ENCODE measurements at places on chromosomes 2 and 18.

GRCh38 chr2:145596416-145596815 is 1076.5 kb upstream of the ZEB2 start:
- no peak for DNase-seq

DNA sequence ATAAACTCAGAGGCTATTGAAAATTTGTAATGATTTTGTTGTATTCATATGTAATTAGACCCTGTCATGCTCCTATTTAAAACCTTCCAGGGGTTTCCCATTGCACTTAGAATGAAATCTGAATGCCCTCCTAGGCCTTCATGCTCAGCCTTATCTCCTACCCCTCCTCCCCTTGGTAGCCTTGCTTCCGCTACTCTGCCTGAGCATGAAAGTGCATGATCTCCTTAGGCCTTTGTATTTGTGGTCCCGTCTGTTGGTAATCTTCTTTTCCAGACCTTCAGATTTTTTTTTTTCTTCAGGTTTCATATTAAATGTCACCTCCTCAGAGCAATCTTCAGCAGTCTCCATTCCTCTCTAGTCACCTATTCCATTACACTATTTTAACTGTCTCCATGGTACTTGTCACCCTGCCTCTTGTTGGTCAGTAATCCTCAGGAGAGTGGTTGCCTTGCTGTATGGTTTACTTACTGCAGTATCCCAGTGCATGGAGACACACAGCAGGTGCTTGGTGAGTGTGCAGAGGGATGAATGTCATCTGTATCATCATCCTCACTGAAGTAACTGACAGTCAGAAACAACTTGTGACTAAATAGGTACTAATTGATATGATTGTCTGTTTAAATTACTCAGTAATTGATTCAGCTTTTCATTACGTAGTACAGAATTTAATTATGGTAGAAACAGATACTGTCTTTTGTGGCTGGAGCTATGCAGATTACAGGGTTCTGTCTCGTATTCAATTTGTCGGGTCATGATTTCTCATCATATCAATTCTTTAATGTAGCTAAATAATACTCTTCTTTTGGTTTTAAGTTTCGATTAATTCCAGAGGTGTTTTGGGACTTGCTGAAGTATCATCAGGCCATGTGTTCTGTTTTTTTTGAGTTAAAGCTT is 63.9 kb downstream of the PHLPP1 start:
- DNase-seq = peak; percentile 22

- no peak for DNase-seq
These were observed 39.4 kb downstream of the COBLL1 start for GRCh38 chr2:164802095-164802707.

GRCh38 chr2:14633461-14634181 is 1.1 kb downstream of the LRATD1 start:
- DNase-seq = peak; percentile 68

DNA sequence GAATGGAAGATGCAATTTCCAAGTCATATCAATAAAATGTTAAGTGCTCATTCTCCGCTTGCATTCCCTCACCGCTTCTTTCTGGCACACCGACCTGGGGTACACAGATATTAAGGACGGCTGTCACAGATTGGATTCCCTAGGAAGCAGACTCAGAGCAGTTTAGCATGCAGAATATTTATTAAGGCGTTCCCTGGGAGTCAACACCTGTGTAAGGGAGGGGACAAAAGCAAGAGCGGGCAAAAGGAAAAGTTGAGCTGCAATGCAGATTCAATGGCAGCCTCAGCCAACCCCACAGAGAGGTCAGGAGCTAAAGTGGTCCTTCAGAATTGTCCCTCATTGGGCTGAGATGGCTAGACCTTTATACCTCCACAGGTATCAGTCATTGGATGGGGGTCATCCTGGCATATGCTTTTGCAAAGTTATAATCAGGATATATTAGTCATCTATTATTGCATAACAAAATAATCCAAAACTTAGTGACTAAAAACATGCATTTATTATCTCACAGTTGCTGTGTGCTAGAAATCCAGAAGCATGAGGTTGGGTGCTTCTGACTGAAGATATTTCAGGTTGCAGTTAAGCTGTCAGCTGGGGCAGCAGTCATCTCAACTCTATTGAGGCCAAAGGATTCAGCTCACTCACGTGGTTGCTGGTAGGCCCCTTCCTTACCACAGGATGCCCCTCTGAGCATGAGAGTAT is 27.0 kb upstream of the INO80D start:
- DNase-seq = no peak

DNA sequence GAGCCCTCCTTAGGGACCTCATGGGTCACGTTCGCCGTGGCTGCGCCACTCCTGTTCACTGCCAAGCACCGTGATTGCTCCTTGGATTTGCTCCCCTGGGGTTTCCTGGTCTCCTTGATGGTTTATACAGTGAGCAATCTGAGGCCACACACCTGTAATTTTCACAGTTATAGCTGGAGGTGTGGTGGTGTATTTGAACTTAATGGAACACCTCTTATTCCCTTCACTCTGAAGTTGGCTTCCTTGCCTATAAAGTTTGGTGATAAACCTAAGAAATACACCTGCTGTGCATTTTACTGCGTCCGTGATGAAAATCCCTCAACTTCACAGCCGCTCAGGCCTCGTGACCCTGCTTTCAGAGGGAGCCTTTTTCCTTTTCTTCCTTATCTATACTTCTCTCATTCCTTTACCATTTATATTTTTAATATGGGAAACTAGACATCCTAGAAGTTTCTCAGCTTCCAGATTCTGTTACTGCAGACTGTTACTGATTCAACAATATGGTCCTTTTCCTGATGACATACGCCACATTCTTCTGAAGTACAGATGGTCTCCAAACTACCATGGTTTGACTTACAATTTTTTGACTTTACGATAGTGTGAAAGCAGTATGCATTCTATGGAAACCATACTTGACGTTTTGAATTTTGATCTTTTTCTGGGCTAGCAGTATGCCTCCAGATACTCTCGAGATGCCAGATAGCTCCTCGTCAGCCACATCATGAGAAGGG is 8.6 kb downstream of the ATG4B start:
- DNase-seq = no peak

DNA sequence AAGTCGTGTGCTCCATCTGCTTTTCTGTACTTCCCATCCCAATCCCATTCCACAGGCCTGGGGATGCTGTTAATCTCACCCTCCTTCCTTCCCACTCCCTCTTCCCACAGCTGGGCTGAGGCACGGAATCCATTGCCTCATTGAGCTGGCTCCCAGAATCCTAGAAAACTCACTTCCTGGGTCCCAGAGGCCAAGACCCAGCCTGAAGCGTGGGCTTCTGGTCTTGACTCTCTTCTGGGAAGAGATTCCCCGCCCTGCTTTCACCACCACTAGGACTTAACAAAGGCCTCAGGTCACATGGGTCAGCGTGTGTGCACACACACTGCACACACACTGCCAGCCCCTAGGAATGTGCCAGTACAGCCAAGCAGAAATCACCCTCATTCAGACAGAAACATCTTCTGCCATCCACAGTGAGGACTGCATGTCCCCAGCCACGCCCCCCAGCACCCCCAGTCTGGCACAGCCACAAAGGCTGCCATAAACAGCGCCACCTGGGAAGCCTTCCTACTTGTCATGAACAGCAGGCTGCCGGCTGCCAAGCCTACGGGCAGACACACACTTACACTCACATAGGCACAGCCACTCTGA is 165.8 kb downstream of the TNS1 start:
- peak; percentile 11 for DNase-seq

GRCh38 chr2:59932341-59932740 is 621.1 kb downstream of the BCL11A start:
- peak; percentile 16 for DNase-seq

DNA sequence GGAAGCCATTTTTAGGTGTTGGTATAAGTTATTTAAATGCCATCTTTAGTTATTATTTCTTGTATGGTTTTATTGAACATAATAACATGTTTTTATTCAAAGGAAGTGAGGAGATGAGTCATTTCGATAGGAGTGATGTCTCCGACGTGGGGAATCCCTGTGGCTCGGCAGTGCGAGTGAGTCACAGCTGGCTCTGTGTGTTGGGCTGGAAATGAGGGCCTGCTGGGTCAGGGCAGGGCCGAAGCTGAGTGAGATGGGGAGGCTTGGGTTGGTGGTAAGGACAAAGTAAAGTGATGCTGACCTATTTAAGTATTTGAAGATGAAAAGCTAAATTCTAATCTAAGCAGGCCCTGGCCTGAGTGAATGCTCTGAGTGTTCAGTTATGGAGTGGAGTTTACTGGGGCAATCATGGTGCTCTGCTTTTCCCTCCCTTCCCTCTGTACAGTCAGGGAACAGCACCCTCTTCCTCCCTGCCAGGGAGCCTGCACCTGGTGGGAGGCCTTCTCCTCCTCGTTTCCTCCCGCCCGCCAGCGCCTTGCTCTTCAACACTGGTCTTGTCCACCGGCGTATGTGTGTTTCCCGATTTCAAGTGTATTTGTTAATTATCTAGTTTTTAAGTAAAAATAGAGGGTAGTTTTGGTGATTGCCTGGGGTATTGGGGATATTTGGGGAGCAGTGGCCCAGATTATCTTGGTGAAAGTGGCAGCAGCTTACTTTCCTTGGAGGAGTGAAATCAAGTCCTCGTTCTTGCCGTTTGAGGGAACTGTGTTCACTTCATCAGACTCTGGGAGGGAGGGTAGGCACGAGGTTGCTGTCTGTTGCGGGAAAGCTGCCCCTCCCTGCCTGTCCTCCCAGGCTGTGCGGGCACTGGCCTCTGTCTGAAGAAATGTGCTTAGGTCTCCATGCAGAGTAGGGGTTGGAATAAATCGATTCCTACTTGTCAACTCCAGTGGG is 157.0 kb downstream of the LDLRAD4 start:
- no peak for DNase-seq

DNA sequence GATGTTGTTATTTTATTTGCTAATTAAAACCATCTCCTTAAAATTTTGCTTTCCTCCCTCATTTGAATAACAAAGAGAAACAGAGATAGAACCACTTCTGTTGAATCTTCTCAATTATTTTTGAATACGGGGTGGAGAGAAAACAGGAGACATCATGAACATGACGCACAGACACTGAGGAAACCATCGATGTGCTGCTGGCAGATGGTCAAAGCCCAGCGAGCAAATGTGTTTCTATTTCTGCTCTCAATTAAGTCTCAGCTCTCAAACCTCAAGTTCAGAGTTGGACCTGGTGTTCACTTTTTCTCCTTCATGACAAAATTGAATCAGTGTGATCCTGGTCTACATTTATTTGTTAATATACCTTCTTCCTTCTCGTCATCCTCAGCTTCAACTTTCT is 36.1 kb upstream of the TWIST2 start:
- peak; percentile 10 for DNase-seq

GRCh38 chr18:25052511-25052921 is 299.4 kb downstream of the ZNF521 start:
- DNase-seq = no peak

DNA sequence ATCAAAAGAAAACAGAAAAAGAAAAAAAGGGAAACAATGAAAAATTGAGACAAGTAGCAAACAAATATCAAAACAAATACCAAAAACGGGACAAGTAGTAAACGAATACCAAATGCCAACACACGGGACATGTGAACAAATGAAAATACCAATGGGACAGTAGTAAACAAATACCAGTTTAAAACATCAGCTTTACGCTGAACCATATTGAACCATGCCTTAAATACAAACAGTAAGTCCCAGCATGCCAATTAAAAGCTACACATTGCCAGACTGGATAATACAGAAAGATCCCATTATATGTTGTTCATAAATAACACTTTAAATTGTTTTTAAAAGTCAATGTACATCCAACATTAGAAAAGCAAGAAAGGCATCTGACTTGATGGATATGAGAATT is 114.2 kb downstream of the NBAS start:
- DNase-seq = no peak
